ENCODE measurements at places on chromosomes 2 and 18.

GRCh38 chr18:36828157-36828629 lies 609 bp downstream of the TPGS2 start:
- DNase-seq = no peak

DNA sequence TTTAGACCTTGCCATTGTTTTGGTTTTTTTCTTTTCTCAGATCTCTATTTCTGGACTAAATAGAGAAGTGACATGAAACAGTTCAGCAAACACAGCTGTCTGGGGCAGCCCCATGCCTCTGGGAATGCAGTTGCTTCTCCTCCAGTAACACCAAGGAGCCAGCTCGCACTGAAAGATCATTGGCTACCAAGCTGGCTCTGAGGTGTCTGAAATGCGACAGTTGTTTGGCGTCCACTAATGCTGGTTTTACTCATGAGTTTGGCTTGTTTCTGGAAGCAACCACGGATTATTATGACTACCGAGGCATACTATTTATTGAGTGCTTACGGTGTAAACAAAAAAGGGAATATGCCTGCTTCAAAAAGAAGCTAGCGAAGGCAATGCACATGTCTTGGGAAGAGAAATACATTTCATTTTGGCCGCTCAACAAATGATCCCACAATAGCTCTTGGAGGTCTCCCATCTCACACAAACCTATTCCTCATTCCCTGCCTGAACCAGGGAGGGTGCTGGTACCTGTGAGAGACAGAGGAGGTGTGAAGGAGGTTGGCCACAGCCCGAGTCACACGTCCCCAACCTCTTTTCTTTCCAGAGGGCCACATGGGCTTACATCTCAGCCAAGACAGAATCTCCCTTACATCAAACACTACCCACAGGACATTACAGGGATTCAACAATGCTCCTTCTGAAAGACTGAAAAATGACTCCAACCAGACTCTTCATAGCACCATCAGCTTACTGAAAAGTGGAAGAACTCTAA lies 37.5 kb upstream of the NEB start:
- DNase-seq = no peak

DNA sequence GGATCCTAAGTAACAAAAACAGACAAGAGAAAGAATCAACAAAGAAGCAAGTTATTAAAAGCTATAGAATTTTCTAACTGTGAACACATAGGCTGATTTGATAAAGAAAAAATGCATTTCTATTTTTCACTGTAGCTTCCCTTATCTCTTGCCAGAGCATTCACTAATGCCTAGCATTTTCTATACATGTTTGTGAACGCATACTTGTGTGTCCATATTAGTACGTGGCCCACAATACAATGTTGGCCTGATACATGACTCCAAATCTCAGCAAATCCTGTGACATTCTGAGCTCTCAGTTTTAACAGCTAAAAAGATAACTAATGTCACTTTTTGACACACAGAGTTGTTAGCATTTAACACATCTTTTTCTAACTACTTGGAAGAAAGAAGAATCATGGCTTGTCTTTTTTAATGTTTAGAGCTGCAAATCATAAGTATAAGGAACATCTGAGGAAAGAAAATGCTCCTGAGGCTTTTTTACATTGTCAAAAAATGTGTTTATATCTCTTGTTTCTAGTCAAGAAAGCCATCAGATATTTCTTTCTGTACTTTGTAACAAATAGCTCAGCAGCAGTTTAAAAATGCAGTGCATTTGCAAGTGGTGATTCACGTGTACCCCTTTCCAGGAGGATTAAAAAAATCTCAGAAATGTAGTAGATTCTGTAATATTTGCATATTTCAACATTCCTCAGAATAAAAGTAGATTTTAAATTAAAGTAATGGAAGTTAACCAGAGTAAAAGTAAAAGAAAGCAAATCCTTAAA lies 1646.8 kb upstream of the TMEFF2 start:
- no peak for DNase-seq

GRCh38 chr2:159266554-159266953 lies 19.9 kb downstream of the WDSUB1 start:
- no peak for DNase-seq

DNA sequence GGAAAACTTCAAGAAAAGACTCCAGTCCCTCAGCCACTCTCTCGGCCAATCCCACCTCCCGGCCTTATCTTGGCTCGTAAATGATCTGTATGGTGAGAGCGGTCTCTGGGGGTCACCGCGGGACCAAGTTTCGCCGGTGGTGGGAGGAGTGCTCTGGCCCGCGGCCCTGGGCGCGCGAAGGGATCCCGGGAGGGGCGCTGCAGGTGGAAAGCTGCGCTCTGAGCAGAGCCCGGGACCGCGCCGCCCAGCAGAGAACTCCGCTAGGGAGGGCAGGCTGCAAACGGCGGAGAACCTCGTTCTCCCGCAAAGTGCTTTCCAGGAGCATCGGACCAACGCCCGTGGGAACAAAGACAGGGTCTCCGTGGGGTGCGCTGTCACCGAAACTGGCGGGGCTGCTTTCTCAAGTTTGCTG lies 622 bp downstream of the LRP2 start:
- DNase-seq = peak; percentile 79

DNA sequence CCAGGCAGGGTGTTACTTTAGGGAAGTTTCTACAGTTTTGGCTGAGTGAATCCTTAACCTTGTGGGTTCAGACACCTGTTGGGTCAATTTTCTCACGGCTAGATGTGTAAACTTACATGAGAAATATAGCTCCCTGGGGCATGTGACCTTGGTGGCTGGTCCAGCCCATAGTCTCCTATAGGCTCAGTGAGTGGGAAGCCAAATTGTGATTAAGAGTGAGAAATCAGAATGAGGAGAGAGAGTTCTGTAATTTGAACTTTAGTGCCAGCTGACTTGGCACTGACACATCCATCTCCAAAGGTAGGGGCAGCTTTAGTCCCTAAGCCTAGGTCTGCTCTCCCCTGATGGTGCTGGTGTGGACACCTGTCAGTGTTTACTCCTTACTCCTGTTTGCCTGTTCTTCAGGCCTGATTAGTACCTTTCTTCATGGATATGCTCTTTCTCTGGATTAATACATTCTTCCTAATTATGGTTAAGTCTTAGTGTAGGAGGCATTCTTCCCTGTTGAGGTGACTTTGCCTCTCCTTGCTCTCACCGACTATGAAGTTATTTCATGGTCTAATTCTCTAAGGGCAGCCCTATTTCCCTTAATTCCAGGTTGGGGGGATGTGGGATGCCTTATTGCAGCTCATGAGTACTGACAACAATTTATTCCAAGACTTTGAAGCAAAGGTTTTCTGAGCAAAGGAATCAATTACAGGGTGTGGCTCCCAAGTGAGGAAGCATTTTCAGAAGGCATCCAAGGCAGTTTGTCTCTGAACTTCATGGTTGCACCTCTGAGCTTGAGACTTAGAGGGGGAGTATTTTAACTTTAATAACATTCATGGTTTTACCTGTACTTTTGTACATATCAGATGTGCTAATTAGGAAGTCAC lies 177.3 kb downstream of the DYSF start:
- DNase-seq = no peak

DNA sequence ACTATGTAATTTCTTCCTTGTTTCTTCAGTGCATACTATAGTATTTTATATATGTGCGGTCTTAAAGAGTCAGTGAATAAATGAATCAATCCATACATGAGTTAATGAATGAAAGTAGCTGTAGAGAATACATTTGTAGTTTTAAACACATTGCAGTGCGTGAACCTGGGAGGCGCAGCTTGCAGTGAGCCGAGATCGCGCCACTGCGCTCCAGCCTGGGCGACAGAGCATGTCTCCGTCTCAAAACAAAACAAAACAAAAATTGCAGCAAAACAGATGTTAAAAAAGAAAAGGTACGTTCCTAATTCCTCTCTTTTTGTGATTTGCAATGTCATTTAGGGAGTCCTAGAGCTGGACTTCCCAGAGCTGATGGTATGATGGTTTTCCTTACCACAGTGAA lies 1144.8 kb upstream of the FANCL start:
- DNase-seq = no peak

GRCh38 chr2:9408641-9409151 lies 14.6 kb downstream of the ITGB1BP1 start:
- no peak for DNase-seq
